Nephron progenitor cell (in vitro differentiated cells): ENCODE measurements at places on chromosomes 7 and 10.
A peak's percentile ranks its signal among the peaks of the same experiment; 100 is the strongest.

GRCh38 chr10:30502266-30503060, 68.5 kb downstream of the MAP3K8 start:
- DNase-seq: no peak

GRCh38 chr7:132097550-132098134, 478.6 kb downstream of the PLXNA4 start:
- no peak for DNase-seq

GRCh38 chr7:52797801-52798200, 237.6 kb upstream of the POM121L12 start:
- no peak for DNase-seq

DNA sequence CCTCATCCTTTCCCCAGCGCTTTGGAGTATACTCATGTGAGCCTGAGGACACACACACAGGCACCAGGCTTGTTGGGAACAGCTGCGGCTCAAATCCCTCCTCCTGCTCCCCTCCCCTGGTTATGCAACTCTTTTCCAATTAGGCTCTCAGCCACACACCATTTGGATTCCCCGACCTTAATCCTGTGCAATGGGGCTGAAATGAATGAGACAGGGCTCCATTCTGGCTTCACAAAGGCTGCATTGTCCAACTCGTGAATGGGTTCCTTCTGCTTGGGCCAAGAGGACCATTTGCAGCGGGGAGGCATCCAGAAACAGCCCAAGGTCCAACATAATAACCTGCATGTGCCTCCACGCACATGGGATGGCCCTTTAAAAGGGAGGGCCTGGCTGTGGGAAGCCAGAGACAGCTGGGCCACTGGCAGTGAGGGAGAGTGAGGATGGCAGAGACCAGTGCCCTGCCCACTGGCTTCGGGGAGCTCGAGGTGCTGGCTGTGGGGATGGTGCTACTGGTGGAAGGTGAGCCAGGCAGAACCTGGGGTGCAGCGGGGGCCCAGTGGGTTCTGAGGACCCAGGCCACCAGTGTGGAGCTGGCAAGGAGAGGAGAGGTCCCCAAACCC, at the start of gene RGR:
Gene RGR (plus strand): TSS at position 403 of the 620 bp plus-strand sequence. CDS start 38 bp downstream, at position 441.
- no peak for DNase-seq

GRCh38 chr7:95509199-95509598, 23.5 kb downstream of the ASB4 start:
- DNase-seq: peak; percentile 66

GRCh38 chr7:73555411-73555982, 2.0 kb downstream of the BCL7B start:
- DNase-seq: no peak

DNA sequence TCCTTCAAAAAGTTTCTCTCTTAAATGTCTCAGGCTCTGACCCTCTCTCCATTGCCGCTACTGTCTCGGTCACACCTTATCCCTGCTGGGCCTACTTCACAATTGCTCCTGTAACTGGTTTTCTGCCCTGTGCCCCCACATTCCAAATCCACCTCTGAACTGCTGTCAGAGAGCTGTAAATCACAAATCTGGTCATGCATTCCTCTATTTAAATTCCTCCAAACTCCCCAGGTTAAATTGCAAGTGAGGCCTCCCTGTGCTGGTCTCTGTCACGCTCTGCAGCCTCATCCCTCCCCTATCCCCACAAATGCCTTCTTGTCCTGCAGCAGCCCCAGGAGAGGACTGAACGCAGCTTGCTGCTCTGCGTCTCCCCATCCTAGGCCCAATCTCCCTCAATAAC, 40.4 kb upstream of the CDCA7L start:
- DNase-seq: peak; percentile 54

DNA sequence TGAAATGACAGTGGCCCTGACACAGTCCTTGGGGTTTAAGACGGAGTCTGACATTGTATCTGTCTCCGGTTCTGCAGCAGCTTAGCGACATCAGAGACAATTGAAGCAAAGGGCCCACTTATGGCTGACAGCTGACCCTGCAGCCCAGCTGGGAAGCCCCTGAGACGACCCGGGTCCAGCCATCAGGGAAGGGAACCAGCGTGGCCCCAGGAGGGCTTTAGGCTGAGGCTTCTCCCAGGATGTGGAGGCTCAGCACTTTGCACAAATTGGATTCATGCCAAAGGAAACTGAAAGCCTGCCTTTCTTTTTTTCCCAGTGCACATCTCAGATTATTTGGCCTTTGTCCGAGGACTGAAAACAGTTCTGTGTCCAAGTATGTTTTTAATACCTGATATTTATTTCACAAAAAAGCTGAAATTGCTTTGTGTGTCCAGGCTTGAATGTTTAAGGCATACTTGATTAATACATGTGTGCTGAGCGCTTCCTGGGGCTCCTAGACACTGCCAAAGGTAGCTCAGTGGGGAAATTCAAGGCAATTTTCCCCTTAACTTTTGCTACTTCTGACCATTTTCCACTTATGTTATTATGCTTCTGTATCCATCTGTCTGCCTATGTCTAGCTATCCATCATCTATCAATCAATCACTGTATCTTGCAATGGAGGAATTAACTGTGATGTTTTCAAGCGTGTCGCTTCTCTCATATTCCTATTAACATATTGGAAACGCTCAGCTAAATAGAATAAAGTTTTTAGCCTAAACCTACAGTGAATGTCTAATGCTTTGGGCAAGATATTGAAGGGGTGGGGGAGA, 34.8 kb downstream of the KLF6 start:
- DNase-seq: peak; percentile 31

- DNase-seq: no peak
Measured at GRCh38 chr7:73435471-73436009, 2.0 kb downstream of the FZD9 start.

DNA sequence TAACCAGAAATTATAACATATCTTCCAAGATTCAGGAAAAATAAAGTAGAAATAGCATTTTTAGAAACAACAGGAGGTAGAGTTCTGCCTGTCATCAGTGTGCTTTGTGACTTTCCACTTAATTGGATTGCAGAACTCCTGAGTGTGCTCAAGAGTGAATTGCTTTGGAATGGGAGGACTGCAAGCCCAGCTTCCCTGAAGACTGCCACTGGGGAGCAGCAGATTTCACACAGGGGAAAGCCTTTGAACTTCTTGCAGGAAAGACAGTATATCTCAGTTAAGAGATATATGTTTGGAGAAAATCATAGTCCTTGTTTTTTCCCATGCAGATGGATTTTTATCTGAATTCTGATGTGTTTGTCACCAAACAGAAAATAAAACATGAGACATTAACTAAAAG, 124.5 kb downstream of the TMEM168 start:
- no peak for DNase-seq

- DNase-seq: no peak
Measured at GRCh38 chr7:121545418-121545817, 149.3 kb upstream of the FAM3C start.

- no peak for DNase-seq
Measured at GRCh38 chr10:132616996-132617736, 79.6 kb downstream of the INPP5A start.

DNA sequence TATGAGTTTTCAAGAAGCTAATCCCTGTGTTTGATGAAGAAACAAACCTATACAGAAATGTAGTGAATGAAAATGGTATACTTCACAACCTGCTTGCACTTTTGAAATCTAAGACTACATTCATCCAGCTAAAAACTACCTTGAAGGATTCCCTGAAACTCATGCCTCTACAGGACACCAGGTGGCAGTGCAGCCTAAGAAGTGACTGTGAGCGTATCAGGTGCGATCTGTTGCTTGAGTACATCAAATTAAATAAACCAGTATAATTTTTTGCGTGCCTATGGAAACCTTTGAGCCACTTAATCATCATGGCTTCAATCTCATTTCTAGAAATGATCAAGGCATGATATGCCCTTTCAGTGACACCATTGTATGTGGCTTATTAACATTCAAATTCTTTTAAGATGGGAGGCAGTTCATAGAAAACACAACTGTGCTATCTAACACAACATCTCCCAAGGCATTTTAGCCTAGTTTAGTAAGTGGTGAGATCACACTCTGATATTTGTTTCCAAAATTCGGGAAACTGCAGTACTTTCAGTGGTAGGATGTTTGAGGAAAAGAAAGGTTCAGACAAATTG, 57.4 kb downstream of the PPP1R17 start:
- DNase-seq: peak; percentile 73

GRCh38 chr10:68560186-68560942, at the start of gene TET1:
TET1 (plus strand) TSS chr10:68560337; CDS start chr10:68572339, 12,002 bp downstream.
- peak; percentile 87 for DNase-seq

DNA sequence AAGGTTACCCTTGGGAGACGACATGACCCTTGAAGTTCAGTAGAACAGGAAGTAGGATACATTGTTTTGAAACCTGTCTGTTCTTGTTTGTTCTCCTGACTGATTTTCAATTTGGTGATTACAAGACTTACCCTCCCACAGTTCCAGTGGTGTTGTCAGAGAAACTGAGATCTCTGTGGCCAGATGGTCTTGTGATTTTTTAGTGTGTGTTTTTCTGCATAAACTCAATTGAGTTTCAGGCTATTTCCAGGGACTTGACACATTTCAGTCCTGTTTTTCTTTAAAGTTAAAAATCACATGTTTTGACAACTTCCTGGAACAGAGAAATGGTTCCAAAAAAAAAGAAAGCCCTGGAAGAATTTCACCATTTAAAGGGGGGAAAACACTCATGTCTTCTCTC, 22.3 kb downstream of the PIK3CG start:
- no peak for DNase-seq

GRCh38 chr7:28207486-28208158, 27.0 kb upstream of the JAZF1 start:
- no peak for DNase-seq

DNA sequence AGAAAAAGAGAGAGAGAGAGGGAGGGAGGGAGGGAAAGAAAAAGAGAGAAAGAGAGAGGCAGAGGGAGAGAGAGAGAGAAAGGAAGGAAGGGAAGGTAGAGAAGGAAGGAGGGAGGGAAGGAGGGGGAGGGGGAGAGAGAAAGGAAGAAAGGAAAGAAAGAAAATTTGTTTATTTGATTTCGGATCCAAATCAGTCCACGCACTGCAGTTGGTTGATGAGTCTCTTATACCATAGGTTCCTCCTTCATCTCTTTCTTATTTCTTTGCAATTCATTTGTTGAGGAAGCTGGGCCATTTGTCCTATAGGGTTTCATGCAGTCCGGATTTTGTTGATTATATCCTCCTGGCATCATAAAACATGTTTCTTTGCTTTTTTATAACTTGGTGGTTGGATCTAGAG, 34.4 kb downstream of the AIFM2 start:
- DNase-seq: no peak

DNA sequence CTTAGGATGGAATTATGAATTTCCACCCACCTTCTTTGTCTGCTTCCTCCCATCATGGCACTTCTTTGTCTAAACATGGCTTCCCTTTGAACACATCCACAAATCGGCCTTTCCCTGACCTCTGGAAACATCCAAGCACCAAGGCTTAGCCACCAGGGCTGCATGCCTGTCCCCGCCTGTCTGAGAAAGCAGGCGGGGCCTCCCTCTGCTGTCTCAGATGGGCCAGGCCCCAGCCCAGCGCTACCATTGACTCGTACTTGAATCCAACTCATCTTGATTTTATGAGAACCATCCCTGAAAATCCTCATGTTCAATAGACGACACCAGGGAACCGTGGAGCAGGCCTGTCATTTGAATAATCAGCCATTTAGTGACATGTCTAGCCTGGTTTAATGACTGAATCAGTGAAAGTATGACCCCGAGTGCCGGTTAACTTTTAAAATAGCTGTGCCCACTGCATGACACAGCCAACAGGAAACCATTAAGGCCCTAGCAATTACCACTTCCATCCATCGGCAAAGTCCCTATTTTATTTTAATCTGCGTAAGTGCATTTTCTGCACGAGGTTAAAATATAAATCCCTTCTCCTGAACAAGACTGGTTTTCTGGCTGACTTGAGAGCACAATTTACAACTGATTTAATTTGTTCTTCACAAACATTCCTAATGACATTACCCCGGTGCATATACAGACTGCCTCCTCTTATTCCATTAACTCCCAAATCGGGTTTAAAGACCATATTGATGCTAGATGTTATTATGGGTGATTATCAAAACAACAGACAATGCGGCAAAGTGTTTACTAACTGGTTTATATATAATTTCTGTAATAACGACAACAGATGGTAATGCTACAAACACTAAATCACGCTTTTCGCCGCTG, 194.7 kb downstream of the BUB3 start:
- no peak for DNase-seq

DNA sequence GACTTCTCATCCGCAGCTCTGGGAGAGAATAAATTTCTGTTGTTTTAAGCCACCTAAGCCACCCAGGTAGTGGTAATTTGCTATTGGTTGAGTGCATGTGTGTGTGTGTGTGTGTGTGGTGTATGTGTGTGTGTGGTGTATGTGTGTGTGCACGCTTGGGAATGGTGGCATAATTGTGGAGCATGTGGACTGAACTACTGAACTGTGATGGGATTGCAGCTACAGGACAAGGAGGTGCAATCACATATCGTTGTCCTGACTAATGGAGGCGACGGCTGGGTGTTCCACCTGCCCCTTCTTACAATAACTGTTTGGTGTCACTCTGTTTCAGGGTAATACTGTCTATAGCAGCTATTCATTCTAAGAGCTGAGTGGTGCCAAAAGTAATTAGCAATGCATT, 448.7 kb upstream of the PFKP start:
- DNase-seq: no peak

- peak; percentile 17 for DNase-seq
Measured at GRCh38 chr10:2488446-2489005, 578.8 kb upstream of the PFKP start.

DNA sequence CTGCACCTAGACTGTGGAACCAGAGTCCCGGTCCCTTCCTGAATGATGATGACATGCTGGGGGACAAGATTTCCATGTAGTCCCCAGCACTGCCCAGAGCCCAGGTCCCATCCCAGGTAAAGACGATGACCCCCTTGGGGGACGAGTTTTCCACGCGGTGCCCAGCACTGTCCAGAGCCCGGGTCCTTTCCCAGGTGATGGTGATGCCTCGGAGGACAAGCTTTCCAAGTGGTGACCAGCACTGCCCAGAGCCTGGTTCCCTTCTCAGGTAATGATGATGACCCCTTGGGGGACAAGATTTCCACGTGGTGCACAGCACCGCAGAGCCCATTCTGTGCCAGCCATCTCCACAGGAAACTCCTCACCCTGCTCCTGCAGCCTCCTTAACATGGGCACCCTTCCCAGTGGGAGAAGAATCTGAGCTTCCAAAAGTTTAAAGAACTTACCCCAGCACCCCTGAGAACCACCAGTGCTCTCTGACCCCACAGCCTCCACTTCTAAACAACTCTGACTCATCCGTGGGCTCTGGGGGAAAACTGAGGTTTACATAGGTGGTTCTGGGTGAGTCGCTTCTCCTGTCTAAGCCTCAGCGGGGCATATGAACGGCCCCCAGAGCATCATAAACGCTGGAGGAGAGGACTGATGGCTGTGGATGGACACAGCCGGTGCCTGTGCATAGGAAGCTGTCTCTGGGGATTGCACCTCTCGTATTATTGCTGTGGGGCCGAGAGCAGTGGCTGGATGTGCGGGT, 233.2 kb downstream of the TCERG1L start:
- DNase-seq: no peak

DNA sequence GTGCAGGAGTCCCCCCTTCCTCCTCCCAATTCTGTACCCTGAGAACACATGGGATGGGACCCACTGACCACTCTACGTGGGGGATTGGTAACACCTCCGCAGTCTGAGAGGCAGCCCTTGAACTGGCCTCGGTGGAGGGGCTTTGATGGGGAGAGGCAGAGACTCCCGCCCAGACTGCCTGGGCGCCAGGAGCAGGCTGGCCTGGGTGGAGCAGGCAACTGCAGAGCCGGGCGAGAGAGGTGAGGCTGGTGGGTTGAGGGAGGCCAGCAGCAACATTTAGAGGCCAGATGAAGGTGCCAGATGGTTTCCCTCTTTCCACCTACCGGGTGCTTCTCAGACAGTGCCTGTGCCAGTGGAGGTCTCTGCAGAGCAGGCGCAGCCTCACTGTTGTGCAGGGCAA, 30.7 kb upstream of the ZNF467 start:
- DNase-seq: no peak

GRCh38 chr10:14649739-14650138, 125.0 kb downstream of the FAM107B start:
- DNase-seq: no peak
